Stimulated activated CD4-positive, alpha-beta T cell treated with anti-CD3 and anti-CD28 coated beads, Interleukin-1b, Interleukin-23, amount 100 ng/mL, for 1 hour (primary cell): ENCODE measurements at places on chromosomes 7 and 10.

DNA sequence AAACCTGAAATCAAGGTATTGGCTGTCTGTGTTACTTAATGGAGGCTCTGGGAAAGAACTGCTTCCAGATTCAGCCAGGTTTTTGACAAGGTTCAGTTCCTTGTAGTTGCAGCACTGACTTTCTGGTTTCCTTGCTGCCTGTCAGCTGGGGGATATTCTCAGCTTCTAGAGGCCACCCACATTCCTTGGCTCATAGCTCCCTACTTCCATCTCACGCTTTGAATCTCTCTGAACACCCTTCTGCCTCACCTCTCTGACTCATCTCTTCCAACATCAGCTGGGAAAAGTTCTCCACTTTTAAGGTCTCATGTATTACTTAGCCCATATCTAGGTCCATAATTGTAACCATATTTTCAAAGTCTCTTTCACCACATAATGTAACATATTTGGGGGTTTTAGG lies 22.9 kb upstream of the GPR22 start:
- DNase-seq: no peak

DNA sequence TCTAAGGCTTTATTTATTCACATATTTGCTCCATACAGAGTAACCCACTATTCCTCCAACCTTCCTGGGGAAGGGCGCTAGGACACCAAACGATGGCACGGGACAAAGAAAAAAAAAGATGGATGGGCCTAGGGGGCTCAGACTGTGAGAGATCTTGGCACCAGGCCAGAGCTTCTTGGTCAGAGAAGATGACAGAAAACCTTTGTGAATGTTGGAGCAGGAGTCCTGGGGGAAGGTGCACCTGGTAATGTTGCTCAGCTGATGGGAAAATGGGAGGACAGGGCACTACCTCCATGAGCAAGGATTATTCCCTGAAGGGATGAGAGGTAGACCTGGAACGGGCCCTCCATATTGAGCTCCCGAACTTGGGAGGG lies 1.4 kb upstream of the SH3PXD2A start:
- no peak for DNase-seq

DNA sequence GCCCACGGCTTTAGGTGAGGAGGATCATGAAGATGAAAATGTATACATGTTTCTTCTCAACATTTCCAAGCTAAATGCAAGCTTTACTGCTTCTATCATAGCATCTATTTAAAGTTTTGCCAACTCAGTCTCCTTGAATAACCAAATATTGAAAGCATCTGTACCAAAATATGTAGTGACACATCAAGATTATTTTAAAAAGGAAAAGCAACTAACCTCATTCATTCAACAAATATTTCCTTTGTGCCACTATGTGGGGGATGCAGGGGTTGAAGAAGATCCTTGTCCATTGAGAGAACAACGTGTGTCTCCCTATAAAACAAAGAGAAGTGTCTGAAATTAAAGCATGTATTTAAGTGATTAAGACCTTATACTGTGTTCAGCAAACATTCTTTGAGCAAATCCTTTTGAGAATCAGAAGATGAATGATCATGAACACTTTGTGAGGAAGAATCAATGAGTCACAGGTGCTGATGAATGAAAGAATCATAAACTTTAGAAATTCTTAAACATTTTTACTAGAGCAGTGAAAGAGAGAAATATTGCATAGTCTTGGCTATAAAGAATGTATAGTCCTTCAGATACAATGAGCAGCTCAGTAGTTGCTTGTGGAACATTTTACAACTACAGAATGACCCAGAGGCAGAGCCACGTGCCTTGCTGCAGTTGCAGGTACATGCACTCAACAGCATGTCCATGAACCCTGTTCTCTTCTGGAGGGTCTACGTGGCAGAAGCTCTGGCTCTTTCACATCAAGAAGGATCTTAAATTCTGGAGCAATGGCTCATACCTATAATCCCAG lies 13.9 kb downstream of the TAS2R60 start:
- no peak for DNase-seq

- DNase-seq: no peak
Observed at GRCh38 chr7:101720324-101720723, 91.2 kb upstream of the MYL10 start.

DNA sequence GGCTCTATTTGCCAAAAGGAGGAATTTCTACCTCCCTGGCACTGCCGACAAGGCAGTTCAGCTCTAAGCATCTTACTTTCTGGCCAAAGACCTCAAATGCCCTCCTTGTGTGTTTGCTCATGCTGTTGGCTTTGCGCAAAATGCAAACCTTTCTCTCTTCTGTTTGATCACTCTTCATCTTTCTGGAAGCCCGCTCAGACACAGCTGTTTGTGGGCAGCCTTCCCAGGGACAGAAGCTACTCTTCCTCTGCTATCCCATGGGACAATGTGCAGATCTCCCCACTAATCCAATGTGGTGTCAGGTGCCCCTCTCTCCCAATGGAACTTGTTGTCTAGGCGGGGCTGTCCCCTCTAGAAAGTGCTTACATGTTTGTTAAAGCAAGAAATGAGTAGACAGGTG lies 278.7 kb downstream of the CCSER2 start:
- no peak for DNase-seq

DNA sequence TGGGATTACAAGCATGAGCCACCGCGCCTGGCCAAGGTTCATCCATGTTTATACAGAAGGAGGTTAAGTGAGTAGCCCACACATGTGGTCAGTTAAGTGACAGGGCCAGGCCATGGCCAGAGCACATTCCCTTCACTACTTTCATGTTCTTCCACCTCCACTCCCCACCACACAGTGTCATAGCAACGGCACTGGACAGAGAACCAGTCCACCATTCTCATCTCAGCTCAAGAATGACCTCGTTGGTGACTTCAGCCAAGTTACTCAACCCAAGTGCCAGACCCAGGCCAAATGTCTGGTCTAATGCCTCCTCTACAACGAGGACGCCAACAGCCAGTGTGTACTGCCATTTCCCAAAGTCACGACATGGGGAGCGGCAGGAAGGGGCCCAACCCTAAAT lies 62.4 kb downstream of the INHBA start:
- no peak for DNase-seq

GRCh38 chr7:36283181-36283580 lies 106.5 kb upstream of the ANLN start:
- DNase-seq: no peak

- no peak for DNase-seq
Observed at GRCh38 chr10:69292459-69292858, 14.2 kb downstream of the HK1 start.

- no peak for DNase-seq
Observed at GRCh38 chr7:148699782-148700629, 1.3 kb downstream of the CUL1 start.

- DNase-seq: no peak
Observed at GRCh38 chr10:4822208-4822607, 3.8 kb upstream of the AKR1E2 start.

DNA sequence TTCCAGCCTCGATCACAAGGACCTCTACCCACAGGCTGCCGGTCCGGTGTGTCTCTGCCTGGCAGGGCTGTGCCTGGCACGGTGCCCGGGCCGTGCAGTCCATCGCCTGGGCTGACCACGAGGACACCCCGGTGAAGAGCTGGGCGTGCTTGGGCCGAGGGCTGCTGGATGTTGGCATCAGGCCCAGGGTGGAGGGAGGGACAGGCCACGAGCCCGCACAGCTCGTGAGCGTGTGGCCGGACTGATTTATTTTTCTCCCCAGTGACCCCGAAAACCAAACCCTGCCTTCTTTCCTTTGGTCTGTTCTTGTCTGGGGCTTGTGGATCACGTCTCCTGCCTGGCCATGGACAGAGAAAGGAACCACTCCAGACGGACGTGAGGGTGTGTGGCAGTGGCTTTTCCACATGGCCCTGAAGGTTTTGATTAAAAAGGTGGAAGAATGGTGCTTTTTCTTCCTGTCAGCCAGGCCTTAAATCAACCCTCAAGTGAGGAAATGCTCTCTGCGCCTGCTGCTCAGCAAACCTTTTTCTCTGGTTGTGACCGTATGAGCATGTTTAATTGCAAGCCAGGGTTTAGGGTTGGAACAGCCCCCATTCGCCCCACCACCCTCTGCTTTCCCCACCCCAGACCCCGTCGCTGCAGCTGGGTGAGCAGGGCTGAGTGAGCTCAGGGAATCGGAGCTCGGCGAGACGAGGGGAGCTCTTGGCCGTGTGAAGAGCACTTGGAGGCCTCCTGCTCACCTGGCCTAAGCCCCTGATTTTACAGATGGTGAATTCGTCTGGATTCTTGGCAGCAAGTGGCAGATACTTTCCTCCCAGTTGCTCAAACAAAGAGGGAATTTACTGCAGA lies 130.1 kb downstream of the RGS10 start:
- DNase-seq: no peak

DNA sequence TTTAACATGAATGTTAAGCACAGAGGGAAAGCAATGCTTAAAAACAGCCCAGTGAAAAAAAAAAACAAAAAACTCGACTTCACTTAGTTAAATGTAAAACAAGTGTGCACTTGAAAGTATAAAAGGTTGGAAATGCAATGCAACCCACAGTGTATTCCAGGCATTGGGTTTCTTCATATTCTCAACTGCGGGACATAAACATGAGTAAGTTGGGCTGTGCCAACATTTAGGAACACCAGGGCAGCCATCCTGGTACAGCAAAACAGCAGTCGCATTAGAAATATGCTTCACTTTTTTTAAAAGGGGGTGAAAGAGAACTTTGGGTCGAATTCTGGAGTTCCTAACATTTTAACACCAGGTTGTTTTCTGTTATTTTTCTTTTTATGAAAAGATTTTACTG lies 937 bp downstream of the STEAP1 start:
- DNase-seq: no peak

DNA sequence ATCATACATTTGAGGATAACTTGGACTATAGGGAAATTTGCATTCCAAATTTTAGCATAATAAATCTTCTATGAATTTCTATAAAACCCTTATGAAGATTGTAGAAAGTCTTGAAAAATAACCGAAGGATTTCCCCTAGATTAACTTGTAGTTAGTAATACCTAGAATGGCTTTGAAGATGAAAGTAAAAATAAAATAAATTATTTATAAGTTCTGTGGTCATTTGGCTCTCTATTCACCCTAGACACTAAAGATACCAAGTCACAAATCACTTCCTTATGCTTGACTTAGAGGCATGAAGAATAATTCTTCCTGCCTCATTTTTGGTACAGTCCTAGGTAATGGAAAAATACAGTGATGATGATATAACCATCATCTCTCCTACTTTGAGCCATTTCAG lies 79.3 kb downstream of the CSTF2T start:
- DNase-seq: no peak

DNA sequence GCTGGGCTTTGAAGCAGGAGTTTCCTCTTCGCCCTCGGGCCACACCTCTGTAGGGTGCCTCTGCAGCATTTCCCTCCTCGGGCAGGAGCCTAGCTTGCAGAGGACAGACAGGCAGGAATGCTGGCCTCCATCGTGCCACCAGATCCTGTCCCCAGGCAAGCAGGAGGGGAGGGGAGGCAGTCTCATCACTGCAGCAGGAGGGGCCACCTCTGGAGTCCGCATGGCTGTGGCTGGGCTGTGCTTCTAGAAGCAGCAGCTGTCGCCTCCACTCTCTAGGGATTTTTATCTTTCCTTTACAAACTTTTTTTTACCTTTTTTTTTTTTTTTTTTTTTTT lies 181.4 kb downstream of the CUX1 start:
- DNase-seq: no peak

GRCh38 chr10:84743483-84743882 lies 415.1 kb downstream of the CCSER2 start:
- no peak for DNase-seq

DNA sequence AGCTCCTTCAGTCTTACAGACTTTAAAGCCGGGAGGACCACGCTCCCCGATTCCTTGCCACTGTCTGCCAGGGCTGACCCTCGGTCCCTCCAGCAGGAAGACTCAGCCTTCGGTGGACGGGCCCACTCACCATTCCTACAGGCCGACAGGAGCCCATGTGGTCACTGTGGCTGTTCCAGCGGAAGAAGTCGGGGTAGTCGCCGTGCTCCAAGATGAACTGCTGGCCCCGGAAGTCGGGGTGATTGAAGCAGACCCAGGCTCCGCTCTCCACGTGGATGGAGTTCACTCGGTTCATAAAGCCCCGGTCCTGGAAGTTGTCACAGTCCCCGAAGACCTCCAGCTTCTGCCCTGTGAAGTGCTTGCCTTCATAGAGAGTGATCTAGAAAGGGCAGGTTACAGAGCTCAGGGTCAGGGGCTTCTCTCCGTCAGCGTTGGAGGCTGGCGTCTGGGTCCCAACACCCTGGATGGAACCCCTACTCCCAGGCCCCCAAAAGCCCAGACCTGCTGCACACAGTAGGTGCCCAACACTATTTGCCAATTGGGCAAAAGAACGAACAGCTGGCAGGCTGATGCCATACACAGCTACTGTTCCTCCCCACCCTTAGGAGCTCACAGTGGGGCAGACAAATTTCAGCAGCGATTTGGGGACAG lies 1.9 kb downstream of the CRYGN start:
- DNase-seq: no peak
